ENCODE measurements at places on chromosomes 6 and 20. TPM values are rescaled to one million over a fixed set of nuclear protein-coding genes. Genes with fewer than 3 reads are reported as not detected.

- DNase-seq: no peak
Observed at GRCh38 chr6:43809417-43810305, 39.6 kb downstream of the VEGFA start.

DNA sequence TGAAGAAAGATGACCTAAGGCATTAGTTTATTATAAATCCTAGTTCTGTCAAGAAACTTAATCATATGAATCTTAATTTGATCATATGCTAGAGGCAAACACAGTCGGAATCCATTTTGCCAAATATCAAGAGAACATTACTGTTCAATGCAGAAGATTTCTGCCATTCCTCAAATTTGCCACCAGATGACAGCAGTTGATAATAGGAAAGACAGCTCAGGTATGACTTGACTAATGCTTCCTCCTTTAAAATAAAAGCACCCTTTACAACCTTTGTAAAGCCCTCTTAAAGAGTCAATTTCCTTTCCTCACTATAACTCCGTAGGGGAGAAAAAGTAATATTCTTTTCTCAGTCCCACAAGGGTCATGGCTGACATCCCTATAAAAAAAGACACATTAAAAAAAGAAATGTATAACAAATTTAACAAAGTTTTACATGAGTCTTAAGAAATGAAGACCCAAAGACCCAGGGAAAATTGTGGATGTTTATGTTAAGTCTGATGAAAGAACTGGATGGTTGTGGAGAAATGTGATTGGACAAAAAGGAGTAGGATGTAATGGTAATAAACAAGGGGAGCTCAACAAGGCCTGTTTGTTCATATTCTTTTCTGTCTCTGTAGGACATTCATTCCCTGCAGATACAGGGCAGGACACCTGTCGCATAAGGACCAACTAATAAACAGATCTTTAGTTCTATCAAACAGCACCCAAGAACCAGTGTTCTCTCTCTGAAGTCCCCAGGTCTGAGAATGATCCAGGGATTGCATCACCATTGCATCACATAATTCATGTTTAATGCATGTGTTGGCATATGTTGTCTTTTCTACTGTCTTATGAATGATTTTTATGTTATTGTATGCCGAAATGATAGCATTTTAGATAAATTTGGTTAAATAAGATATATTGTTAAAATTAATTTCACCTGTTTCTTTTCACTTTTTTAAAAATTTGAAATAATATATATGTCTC, 23.0 kb upstream of the IL17A start:
- DNase-seq: no peak

Gene FAM83C
- polyA plus RNA-seq: not detected

DNA sequence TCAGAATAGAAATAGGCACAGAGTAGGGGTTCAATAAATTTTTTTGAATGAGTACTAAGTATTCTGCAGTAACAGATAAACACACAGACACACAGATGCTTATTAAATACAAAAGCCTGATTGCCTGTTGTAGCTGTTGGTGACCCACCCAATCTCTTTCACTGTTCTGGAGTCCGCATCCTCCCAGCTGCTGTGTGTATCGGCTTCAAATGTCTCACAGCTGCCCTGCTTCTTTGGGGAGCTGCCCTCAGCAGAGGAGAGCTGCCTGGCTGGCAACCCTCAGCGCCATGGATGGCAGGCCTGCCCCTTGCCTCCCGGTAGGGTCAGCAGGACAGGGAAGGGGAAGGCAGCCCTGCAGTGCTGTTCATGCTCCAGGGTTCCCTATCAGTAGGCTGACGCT, 85.9 kb upstream of the PRND start:
- DNase-seq: no peak

- DNase-seq: no peak
Observed at GRCh38 chr6:110055387-110055735, 77.2 kb downstream of the GPR6 start.

- DNase-seq: no peak
Observed at GRCh38 chr20:57162362-57162652, 104.1 kb downstream of the BMP7 start.

- DNase-seq: no peak
Observed at GRCh38 chr20:64188091-64188490, 23.8 kb downstream of the MYT1 start.

Gene MEI4
- 2.1 TPM for polyA plus RNA-seq

DNA sequence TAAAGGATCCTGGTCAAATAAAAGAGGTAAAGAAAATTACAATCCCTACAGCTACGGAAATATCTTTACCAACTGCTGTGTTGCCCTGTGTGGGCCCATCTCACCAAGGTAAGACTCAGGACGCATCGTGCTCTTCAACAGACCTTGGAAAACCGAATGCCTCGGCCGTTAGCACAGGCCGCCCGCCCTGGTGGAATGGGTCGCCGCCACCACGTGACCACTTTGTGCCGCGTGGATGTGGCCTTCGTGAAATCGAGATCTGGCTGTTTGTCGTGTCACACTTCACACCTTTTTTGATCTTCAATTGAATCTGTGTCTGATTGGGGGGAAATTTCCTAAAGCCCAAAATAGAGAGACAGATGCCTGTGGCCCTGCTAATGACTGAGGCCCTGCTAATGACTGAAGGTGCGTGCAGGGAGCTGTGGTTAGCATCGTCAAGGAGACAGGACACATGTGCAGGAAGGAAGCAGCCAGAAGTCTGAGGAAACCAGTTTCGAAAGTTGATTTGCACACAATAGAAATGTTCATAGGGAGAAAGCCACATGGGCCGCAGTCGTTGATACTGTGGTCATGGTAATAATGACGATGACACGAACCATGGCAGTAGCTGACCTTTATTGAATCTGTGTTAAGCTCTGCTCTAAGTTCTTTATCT, 175.7 kb upstream of the SNX9 start:
- DNase-seq: no peak

DNA sequence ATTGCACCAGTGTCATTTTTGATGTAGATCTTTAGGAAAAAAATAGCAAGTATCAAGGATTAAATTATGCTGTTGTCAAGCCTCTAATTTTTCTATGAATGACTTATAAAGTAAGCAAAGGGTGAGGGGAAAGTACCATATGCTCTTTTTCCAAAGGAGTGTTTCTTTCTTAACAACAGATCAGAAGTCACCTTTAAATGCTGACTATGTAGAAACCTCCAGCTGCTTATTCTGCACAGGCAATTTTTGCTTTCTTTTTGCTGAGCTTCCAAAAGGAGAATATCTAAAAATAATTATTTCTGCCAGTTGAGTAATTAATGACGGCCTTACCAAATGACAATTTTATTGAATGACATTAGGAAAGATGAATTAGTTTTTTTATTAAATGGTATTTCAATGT, 390.6 kb upstream of the MANEA start:
- no peak for DNase-seq

Gene TFAP2C
- 1.1 TPM for polyA plus RNA-seq

Gene ZFAND3
- polyA plus RNA-seq: 150 TPM

- no peak for DNase-seq
Observed at GRCh38 chr6:143400258-143401067, 50.0 kb downstream of the ADAT2 start.

DNA sequence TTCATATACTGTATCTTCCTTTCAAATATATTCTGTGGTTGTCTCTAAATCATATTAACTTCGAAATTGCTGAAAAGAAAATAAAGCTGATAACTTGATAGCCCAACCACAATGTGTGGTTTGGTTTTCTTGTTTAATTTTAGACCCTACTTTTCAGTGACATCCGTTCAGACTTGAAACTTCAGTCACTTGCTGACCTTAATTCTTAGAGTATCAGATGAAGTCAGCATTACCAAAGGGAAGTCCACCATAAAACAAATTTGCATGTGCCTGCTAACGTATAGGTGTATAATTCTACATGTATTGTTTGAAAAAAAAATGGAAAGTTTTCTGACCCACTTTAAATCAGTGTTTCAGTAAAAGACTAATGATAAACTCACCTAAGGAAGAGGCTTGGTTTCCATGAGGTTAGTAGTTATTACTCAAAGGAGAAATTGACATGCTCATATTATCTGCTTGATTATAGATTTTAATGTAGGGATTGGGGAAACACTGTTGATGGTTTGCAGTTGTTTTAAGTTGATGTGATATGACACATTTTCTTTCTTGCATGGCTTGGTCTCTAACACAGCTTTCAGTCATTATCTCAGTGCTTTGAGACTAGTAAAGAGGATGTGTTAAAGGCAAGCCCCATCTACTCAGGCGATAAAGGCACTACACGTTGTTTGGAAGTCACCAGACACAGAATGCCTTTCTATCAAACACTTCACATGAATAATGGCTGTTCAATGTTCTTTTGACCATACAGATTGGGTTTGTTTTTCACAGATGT, 5.2 kb upstream of the IL17A start:
- DNase-seq: no peak

DNA sequence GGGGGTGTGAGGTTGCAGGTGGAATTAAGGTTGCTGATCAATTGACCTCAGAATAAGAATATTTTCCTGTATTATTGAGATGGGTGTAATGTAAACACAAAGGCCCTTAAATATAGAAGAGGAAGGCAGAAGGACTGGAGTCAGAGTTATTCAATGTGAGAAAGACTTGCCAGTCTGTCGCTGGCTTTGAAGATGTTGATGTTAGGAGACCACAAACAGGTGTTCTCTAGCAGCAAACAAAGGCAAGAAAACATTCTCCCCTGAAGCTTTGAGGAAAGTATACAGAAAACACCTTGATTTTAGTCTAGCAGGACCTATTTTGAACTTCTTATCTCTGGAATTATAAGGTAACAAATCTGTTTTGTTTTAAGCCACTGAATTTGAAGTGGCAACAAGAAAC, 138.9 kb upstream of the PTPRK start:
- no peak for DNase-seq

DNA sequence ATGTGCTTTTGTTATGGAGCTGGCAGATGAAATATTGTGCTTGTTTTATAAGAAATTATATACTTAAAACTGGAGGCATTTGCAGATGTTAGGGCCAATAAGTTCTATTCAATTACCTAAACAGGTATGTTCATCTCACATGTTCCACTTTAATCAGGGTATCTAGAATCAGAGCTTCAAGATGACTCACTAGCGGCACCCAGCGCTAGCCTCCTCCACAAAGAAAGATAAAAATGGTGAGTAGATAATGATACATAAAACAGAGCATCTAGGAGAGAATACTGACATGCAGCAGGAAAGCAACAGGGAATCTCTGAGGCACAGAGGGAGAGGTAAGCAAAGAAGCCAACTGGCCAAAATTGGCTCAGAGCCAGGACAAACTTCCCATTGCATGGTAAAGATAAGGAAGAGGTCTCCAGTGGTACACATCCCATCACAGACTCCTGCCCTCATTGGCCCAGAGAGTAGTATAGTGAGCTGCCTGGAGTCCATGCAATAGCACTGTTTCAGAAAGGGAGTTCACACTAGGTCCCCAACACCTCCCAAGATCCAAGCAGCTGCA, 200.7 kb upstream of the SPTLC3 start:
- DNase-seq: no peak

- DNase-seq: no peak
Observed at GRCh38 chr6:30966154-30966553, 17.4 kb upstream of the MUC21 start.
